T-helper 2 cell treated with Interferon-gamma antibody and Interleukin-4, amounts not matched to agents 5 μg/mL and 100 μg/mL, for 36 hours (primary cell): ENCODE measurements at places on chromosomes 13 and 19.
A peak's percentile ranks its signal among the peaks of the same experiment; 100 is the strongest.

- no peaks in the 10 kb centered on the region for H3K4me1 ChIP-seq
- H3K36me3 ChIP-seq: no peaks in the 10 kb centered on the region
- H3K27me3 ChIP-seq: no peaks in the 10 kb centered on the region
- no peak overlapping the region for H3K27ac ChIP-seq
Measured at GRCh38 chr13:82681535-82681934, 1200.7 kb downstream of the SLITRK1 start.

DNA sequence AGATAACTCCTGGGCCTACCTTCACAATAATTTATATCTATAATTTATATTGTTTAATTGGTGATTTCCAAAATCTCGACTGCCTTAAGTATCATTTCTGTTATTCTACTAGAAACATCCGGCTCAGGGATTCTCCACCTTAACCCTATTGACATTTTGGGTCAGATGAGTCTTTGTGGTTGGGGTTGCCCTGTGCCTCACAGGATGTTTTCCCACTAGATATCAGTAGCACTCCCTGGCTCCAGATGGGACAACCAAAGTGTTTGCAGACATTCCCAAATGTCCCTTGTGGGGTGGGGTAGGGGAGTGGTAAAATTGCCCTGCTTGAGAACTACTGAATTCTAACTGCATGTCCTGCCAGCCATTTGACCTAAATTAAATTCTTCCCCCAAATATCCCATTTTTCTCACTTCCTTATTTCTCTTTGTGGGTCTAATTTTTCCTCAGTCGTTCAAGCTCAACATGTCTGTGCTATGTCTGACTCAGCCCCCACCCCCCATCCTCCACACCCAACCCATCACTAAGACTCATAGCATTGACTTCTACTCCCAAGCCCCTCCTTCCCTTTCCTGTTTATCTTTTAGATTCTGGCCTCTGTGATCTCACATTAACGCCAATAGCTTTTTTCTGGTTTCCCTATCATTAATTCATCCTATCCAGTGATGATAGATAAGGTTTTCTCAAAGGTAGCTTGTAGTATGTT lies 545.1 kb downstream of the EFNB2 start:
- H3K27ac ChIP-seq: no peak overlapping the region
- H3K27me3 ChIP-seq: no peaks in the 10 kb centered on the region
- no peaks in the 10 kb centered on the region for H3K4me1 ChIP-seq

GRCh38 chr13:109468123-109468522 lies 318.3 kb downstream of the IRS2 start:
- no peak overlapping the region for H3K27ac ChIP-seq
- no peaks in the 10 kb centered on the region for H3K4me1 ChIP-seq
- no peaks in the 10 kb centered on the region for H3K27me3 ChIP-seq
- H3K36me3 ChIP-seq: no peaks in the 10 kb centered on the region

GRCh38 chr19:36059180-36059910 lies 4.6 kb downstream of the WDR62 start:
- DNase-seq: no peak
- peaks cover 20% of the 10 kb centered on the region for H3K4me1 ChIP-seq
- no peak overlapping the region for H3K27ac ChIP-seq

GRCh38 chr19:51010066-51010795 lies 8.8 kb upstream of the KLK8 start:
- no peaks in the 10 kb centered on the region for H3K36me3 ChIP-seq

DNA sequence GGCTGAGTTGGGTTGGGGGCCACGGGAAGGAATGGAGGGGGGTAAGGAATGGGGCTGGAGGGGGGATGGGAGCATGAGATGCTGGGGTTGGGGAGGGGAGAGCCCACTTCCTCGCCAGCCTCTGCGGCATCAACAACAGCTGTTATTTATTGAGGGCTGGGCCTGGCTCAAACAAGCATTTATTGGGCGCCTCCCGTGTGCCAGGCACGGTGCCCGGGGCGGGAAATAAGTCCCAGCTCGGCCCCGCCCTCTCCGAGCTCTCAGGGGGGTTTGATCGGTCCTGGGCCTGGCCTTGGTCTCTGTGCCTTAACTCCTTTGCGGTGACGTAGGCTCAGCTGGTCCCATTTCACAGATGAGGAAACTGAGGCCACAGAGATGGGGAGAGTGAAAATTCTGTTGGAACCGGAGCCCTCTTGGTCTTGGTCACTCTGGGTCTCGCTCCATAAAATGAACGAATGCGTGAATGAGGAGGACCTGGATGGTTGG lies 919 bp upstream of the ADAMTS10 start:
- H3K27me3 ChIP-seq: peaks cover 20% of the 10 kb centered on the region
- DNase-seq: no peak
- peaks cover 1% of the 10 kb centered on the region for H3K36me3 ChIP-seq
- H3K4me3 ChIP-seq: peak overlapping the region; percentile 45
- H3K4me1 ChIP-seq: peaks cover 11% of the 10 kb centered on the region

GRCh38 chr13:110877737-110878258 lies 37.1 kb downstream of the ANKRD10 start:
- no peak for DNase-seq
- H3K36me3 ChIP-seq: peaks cover 3% of the 10 kb centered on the region
- no peak overlapping the region for H3K27ac ChIP-seq
- H3K27me3 ChIP-seq: peaks cover 5% of the 10 kb centered on the region
- peaks cover 4% of the 10 kb centered on the region for H3K4me1 ChIP-seq

- H3K36me3 ChIP-seq: peaks cover 10% of the 10 kb centered on the region
- no peaks in the 10 kb centered on the region for H3K27me3 ChIP-seq
- H3K27ac ChIP-seq: no peak overlapping the region
- DNase-seq: no peak
- H3K4me1 ChIP-seq: no peaks in the 10 kb centered on the region
Measured at GRCh38 chr19:15443838-15444237, 5.9 kb downstream of the WIZ start.

- H3K36me3 ChIP-seq: no peaks in the 10 kb centered on the region
- H3K27me3 ChIP-seq: peaks cover 3% of the 10 kb centered on the region
- no peak for DNase-seq
- H3K4me3 ChIP-seq: no peak overlapping the region
- H3K27ac ChIP-seq: no peak overlapping the region
Measured at GRCh38 chr13:75860935-75861334, 224.8 kb downstream of the LMO7 start.

- no peaks in the 10 kb centered on the region for H3K4me1 ChIP-seq
- H3K27me3 ChIP-seq: no peaks in the 10 kb centered on the region
- H3K4me3 ChIP-seq: no peak overlapping the region
- DNase-seq: no peak
Measured at GRCh38 chr19:55667958-55668357, 7.1 kb upstream of the EPN1 start.

- H3K4me1 ChIP-seq: no peaks in the 10 kb centered on the region
- H3K27ac ChIP-seq: no peak overlapping the region
- peaks cover 1% of the 10 kb centered on the region for H3K36me3 ChIP-seq
- H3K4me3 ChIP-seq: no peak overlapping the region
- DNase-seq: no peak
Measured at GRCh38 chr19:16921766-16922591, 33.2 kb downstream of the F2RL3 start.

- H3K4me1 ChIP-seq: no peaks in the 10 kb centered on the region
Measured at GRCh38 chr13:82477436-82477835, 1404.8 kb downstream of the SLITRK1 start.

DNA sequence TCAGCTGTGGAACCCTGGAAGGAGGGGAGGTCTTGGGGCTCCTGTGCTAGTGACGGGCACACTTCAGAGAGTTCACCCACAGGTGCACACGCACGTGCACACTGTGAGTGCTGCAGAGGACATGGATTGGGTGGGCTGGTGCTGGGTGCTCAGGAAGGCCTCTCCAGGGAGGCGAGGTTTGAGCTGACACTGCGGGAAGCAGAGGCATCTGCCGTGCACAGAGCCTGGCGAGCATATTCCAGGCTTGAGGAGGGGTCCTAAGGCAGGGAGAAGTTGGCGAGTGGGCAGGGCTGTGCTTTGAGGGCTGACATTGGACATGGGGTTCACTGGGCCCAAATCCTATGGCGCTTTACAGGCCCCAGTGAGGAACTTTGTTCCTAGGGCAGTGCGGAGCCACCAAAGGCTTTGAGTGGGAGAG lies 25.6 kb downstream of the CCDC8 start:
- no peak overlapping the region for H3K4me3 ChIP-seq
- DNase-seq: no peak
- H3K27me3 ChIP-seq: no peaks in the 10 kb centered on the region
- H3K36me3 ChIP-seq: peaks cover 63% of the 10 kb centered on the region
- H3K27ac ChIP-seq: no peak overlapping the region

DNA sequence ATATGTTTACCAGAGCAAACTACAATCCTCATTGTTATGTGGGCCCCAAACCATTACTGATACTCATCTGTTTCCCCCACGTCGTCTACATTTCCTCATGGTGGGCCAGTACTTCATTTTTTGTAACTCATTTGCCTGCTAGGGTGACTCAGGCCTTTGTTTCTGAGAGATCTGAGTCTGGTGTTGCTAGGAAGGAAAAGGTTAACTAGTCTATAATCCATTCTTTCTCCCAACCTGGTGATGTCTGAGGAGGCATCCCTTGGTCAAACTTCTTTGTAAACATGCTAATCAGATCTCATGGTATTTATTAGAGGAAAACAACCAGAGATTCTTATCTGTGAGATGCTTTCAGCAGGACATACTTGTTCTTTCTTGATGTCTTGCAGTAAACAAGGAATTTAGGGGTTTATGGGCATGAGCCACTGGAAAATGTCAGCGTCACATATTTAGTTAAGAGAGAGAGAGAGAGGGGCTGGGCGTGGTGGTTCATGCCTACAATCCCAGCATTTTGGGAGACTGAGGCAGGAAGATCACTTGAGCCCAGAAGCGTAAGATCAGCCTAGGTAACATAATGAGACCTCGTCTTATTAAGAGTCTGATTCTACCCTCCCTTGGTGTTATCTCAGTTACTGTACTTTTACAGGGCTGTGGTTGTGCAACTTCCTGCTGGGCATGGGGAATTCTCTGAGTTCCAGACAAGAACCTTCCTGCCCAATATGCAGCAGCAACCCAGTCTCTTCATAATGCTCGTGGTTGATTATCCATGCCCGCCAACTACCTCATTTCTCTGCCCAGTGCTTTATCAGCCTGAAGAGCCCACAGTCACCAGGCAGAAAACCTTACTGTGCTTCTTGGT lies 9.7 kb upstream of the DPRX start:
- no peak overlapping the region for H3K27ac ChIP-seq
- H3K36me3 ChIP-seq: no peaks in the 10 kb centered on the region
- no peak overlapping the region for H3K4me3 ChIP-seq
- H3K4me1 ChIP-seq: no peaks in the 10 kb centered on the region
